ENCODE measurements at places on chromosomes 5 and 9.

DNA sequence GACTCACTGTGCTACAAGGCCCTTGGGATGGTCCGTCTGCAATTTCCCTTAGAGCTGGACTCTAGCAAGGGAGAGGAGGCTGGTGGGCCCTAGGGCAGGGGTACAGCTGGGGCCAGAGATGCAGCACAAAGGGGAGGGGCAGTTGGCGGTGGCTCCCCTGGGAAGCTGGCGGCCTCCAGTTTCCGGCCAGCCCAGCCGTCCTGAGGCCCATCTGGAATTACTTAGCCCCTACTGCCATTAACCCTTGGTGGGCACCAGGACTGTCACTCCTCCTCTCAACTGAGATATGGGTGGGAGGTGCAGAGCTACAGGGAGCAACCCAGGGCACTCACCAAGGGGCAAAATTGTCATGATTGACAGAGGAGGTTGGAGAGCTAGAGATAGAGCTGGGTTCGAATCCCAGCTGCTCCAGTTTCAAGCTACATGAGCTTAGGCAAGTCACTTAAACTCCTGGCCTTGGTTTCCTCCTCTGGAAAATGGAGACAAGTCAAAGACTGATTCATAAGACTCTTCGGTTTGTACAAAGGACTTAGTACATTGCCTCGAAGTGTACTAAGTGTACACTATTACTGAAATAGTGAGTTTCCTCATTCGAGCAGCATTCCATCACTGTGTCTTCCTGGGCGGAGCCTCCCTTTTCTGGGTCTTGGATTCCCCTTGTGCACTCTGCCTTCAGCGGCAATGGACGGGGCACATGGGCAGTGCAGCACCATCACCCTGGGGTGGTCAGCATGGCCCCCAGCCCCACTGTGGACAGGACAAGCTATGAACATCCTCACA, 2.7 kb upstream of the PDGFRB start:
- DNase-seq = no peak

DNA sequence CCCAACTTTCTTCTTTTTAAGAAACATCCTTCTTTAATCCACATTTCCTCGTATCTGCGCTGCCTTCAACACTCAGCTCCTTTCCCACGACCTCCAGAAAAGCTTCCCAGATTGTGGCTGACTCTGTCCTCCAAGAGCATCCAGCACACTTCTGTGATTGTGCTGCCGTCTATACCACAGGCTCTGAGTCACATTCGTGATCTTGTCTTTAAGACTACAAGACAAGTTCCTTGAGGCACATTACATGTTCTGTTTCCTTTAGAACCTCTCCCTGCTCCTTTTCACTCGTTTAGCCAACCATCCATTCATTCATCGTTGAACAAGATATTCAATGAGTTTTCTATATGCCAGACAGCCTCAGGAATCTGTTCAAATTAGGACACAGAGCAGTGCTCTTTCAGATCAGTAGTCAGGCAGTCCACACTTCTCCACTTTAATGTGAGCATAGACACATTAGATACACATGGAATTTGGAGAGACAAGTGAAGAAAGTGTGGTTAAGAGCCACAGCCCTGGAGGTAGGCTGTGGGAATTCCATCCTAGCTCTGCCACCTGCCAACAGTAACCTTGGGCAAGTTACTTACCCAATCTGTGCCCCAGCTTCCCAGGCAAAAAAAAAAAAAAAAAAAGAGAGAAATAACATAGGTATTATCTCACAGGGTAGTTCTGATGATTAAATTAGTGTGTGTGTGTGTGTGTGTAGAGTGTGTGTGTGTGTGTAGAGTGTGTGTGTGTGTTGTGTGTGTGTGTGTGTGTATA, 18.9 kb downstream of the WHRN start:
- DNase-seq = no peak

DNA sequence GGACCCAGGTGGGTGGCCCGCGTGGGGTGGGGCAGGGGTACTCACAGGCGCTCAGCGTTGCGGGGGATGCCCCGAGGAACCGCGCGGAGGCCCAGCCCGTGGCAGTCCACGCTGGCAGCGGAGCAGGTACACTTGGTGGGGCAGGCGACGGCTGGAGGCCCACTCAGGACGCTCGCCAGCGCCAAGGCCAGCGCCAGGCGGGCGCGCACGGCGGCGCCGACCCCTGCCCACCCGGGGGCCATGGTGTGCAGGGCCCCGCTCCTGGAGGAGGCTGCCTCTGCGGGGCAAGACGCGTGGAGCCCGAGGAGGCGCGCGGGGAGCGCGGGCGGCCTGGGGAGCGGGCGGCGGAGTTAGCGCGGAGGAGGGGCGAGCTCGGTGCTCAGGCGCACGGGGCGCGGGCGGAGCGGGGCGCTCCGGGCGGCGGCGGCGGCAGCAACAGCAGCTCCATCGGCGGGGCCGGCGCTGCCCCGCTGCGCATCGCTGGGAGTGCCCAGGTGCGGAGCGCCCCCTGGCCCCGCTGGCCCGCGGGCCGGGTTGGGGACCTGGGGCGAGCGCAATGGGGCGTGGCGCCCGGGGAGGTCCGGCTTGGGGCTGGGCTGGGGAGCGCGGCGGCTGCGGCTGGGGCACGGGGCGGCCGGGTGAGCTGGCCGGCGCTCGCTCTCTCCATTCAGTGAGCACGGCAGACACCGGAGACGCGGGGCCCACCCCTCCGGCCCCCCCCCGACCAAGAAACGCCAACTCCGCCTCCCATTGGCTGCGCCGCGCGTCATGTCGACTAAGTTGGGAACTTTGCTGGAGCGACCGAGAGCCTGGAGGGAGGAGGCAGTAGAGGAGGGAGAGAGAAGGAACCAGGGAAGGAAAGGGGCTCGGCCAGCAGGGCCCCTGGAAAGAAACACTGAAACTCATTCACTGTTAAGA, at the start of gene SLIT3:
SLIT3 (minus strand) TSS at position 672 of the 918 bp plus-strand sequence; CDS start at position 242, 430 bp downstream.
- no peak for DNase-seq

DNA sequence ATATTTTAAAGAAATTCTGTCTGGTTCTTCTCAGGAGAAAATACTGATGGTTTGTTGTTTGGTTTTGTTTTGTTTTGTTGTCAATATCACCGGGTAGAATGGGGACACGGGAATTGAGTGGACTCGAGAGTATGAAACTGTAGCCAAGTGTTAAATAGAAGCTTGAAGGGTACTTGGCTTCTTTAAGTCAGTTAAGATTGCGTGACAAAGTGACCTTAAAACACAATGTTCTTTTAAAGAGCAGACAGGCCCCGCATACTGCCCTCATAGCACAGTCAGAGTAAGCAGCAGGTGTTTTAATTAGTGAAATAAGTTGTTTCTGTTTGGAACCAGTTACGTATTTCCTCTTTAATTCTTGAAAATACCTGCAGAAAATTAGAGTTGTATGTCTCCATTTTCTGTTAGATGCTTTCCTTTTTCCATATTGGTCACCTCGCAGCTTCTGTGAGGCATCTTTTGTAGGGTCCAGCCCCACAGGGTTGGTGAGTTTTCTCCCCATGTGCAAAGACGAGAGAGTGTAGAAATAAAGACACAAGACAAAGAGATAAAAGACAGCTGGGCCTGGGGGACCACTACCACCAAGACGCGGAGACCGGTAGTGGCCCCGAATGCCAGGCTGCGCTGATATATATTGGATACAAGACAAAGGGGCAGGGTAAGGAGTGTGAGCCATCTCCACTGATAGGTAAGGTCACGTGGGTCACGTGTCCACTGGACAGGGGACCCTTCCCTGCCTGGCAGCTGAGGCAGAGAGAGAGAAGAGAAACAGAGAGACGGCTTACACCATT, 9.6 kb downstream of the TRIP13 start:
- DNase-seq = no peak

GRCh38 chr9:86549401-86549811, 195.2 kb upstream of the TUT7 start:
- no peak for DNase-seq

GRCh38 chr5:150116667-150117400, 30.5 kb upstream of the CSF1R start:
- no peak for DNase-seq

GRCh38 chr5:372556-372995, 51.1 kb downstream of the AHRR start:
- no peak for DNase-seq

Data from stimulated activated CD4-positive, alpha-beta T cell treated with anti-CD3 and anti-CD28 coated beads, Interleukin-1b, Interleukin-23, amount 100 ng/mL, for 24 hours (primary cell).